ENCODE measurements at places on chromosomes 6 and 20.

DNA sequence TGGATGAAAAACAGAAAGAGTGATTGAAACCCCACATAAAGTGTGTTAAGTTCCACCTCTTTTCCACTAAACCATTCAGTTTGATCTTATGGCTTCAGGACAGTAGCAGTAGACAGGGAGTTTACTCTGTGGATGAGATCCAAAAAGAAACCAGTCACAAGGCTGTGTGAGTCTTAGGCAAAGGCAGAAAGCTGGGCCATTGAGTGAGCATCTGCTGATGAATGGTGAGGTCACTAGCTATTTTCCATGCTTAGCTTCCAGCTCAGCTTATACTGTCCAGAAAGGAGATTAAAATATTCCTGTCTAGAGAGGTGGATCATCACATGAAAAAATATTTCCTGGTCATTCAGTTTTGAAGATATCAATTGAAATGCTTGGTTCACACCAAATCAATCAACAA is 1643.9 kb downstream of the HACE1 start:
- DNase-seq: no peak

DNA sequence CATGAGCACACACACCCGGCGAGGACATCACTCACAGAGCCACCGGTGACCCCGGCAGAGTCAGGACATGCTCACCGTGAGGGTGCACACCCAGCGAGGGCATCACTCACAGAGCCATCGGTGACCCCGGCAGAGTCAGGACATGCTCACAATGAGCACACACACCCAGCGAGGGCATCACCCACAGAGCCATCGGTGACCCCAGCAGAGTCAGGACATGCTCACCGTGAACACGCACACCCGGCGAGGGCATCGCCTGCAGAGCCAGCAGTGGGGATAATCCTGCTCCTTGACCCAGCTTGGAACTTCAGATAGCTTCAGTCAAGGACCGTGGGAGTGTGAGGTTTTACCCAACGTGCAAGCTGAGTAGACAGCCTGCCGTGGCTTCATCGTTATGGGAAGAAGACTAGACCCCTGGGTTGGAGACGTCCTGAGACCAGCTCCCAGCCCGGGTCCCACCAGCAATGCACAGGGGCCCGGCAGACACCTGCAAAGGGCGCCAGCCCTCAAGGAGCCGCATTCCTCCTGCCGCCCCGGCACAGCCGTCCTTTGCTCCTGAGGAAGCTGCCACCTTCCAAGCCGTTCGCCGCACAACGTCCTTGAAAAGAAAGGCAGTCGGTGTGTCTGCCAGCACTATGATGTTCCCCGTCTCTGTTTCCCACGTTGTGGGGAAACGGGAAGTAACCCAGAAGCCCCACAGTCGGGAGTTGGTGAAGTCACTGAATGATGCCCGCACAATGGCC is 192.3 kb downstream of the DLL1 start:
- DNase-seq: no peak

- no peak for DNase-seq
Measured at GRCh38 chr6:69796073-69796641, 653 bp downstream of the LMBRD1 start.

DNA sequence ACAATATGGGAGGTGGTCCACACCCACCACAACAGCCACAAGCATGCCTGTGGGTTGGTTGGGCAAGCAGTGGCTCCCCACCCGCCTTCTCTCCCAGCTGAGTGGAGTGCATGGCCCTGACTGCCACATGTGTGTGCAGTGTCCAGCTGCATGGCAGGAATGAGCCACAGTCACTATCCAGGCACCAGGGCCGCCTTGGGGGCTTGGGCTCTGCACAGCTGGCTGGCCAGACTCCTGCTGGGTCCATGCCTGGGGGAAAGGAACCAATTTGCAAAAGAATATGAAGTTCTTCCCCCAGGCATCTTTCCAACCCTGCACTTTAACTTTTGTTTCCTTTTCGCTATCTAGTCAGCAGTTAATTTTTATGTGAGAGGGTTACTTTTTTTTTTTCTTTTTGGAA is 11.6 kb upstream of the ASCC3 start:
- DNase-seq: no peak

DNA sequence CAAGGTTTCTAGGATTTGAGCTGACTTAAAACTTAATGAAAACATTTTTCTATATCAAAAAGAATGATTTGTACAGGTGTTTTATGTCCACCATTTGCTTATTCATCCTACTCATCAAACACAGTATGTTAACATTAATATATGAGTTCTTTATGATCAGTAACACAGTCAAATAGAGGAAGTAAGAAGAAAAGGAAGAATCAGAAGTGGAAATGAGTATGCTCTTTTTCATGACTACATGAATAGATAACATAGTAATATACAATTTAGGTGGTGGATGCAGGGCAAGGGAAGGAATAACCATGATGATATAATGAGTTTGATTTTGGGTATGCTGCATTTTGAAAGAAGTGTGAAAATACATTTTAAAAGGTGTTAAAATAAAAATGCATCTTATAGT is 16.5 kb downstream of the KPNA5 start:
- no peak for DNase-seq

DNA sequence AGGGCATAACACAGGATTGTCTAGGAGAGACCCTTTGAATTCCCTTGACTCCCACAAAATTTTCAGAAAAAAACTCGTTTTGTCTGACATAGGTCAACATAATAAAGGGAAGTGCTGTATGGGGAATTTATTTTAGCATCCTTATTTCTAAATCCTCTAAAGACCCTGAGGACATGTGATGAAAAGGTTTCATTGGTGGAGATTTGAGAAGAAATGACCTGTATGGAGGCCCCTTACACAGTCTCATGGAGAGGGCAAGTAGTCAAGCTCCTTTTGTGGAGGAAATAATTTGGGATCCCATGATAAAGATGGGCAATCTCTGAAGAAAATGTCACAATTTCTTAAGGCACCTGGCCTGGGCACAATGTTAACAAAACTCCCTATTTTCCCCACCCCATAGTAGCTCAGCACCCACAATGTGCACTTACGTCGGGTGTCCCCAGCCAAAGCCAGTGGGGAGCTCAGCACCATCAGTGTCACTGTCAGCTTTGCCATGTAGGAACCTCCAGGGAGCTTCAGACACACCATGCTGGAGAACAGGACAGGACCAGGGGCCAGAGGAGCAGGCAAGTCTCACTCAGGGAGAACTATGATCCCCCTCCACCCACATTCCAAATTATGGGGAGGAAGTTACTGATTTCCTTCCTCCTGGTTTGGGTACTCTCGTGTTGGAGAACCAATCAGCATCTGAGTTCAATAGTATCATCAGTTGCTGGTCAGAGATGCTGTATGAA is at the start of gene HLA-DRB5:
Gene HLA-DRB5, minus strand, starts transcription at position 591 of the 734 bp plus-strand sequence. Its CDS starts 63 bp downstream, at position 528.
- no peak for DNase-seq

- no peak for DNase-seq
Measured at GRCh38 chr20:49808753-49809152, 3.9 kb upstream of the SLC9A8 start.

- peak; percentile 44 for DNase-seq
Measured at GRCh38 chr20:2599288-2600006, 53.0 kb upstream of the NOP56 start.

- DNase-seq: no peak
Measured at GRCh38 chr6:2809015-2809414, 32.6 kb downstream of the SERPINB1 start.

DNA sequence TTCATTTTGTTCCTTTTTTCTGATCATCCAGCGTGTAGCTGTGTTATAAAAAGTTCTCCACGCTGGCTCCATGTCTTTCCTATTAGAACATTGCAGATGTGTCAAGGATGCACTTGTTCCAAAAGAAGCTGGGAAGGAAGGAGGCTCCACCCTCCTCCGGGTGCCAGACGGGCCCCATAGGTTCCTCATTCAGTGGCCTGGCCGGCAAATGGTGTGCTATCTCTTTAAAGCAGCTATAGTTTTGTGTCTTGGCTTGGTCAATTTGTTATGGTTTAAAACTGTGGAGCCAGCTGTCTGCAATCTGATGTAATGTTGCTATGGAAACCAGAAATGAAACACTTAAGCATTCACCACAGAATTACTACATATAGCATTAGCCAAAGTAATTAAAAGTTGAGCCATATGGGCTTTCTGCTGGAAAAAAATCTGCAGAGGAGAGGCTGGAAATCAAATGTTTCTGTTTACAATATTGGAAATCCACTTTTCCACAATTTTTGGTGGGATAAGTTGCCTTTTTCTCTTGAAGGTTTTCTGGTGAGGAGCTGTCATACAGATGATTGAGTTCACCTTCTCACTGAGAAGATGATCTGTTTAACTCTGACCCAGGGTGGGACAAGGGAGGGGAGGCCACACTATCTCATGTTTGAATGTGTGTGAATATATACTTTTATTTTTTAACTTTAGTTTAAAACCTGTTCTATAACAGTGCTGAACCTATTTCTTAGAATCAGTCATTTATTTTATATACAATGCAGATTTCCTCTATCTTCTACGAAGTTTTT is 167.4 kb downstream of the SASH1 start:
- no peak for DNase-seq

DNA sequence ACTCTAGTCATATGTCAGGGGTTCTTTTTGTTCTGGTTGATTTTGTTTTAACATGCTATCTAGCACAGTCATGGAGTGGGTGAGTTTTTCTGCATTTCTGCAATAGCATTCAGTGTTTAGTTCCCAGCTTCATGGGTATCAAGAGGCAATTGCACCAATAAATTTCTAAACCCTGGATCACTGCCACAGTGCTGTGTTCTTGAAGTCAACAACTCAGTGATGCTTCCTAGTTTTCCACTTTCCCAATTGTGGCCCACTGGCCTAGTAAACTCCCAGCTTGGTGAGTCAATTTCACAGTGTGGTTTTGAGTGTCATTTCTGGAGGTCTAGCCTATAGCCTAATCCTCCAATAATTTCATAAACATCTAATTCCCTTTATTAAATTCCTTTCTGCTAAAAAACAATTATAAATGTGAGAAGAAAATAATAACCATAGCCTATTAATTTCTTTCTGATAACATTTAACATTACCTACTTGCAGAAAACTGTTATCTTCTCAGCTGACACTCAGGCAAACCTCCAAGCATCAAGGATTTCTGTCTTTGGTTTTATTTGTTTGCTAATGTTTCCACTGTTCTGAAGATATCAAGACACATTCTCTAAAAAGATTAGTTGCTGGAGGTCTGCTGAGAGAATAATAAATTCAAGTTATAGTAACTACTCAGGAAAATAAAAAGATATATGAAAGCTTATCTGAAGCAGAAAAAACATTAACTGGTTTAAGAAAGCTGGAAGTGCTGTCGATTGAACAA is 89.9 kb downstream of the PDE7B start:
- DNase-seq: no peak

GRCh38 chr20:59136027-59136426 is 27.6 kb upstream of the ZNF831 start:
- no peak for DNase-seq

DNA sequence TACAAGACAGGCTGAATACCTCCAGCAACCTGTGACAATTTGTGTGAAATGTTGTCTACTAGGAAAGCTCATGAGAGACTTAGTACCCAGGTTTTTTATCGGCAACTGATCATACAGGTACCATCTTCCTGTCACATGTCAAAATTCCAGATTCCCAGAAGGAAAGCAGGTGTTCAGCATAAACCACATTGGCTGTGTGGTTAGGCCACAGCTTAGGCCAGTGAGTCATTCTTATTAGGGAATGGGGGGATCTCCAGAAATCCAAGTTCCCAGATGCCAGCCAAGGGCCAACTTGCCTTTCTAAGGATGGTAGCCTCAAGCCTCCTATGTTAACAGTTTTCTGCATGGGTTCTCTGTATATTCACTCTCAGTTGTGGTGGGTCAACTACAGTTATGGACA is 65.9 kb downstream of the FAM184A start:
- DNase-seq: no peak

- no peak for DNase-seq
Measured at GRCh38 chr6:37624606-37625574, 72.8 kb downstream of the MDGA1 start.

DNA sequence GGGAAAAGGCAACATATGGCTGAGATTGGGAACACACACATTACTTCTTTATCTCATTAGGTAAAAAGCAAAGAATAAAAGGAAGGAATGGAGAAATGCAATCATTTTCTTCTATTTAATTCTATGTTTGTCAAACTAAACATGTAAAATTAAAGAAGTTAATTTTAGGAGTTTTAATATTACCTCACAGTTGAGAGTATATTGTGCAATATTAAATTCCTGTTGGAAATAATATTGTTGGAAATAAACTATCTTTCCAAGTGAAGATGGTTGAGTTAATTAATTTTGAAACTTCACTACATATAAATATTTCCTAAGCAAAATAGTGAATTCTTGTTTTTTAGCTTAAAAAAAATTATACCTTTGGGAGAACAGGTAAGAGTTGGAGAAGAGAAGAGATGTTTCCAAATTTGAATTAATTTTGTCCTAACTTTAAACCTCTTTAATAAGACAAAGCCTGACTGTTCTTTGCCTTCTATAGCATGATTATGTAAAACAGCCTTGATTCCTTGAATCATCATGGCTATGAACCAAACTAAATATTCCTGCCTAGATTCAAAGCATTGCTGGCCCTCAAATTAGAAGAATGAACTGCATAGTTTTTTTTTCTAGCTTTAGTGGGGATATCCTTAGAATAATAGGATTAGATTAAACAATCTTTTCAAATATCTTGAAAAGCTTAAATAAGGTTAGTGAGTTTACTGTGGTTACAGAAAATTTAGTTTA is 1349.1 kb upstream of the ADGRB3 start:
- no peak for DNase-seq

DNA sequence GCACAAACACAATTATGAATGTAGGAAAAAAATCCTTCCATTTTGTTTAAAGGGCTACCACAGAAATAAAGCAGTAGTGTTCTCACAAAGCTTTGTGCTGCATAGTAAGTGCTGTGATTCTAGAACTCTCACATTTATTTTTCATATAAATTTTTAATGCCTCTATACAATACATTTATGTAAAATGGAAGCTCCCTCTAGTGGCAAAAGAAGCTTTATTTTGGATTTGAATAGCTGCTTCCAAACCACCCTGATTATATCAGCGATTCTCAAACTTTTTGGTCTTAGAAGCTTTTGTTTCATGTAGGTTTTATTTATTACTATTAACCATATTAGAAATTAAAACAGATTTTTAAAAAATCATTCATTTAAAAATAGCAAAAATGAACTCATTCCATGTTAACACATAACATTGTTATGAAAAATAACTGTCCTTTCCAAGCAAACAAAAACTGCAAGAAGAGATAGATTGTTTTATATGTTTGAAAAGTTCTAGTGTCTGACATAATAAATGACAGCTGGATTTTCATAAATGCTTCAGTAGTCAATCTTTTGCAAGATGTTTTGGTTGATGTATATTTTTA is 38.4 kb downstream of the HS3ST5 start:
- no peak for DNase-seq
